Dermis blood vessel endothelial cell (primary cell): ENCODE measurements at places on chromosomes 5 and 9. TPM values are rescaled to one million over a fixed set of nuclear protein-coding genes. Genes with fewer than 3 reads are reported as not detected.
A peak's percentile ranks its signal among the peaks of the same experiment; 100 is the strongest.

GRCh38 chr5:132669966-132670882 is 3.6 kb upstream of the IL4 start:
- no peak for DNase-seq

OLFM1 gene
- 6.5 and 17.2 TPM in 2 replicates for total RNA-seq

DNA sequence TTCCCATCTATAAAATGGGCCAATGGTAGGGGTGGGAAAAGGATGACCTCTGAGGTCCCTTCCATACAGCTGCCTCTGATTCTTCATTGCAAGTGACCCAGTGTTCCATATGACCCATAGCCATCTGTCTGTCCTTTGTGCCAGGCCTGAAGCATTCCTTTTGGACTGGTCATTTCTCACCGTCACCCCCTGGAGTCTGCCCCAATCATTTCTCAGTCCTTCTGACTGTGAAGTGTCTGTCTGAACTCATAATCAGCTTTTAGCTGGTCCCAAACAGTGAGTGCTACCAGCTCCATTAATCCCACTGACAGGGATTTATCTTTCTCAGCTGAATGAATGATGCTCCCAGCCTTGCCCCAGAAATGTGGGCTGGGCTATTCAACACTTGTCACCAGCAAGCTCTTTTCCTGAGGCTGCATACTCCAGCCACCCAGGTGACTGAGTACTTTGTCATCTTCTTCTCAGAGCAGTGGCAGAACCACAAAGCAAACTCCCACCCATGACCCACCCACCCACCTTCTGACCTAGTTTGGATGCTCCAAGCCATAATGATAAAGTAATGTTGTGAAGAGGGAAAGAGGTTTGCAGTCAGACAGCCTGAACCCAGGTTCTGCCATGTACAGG is 37.4 kb downstream of the KCNIP1 start:
- no peak for DNase-seq

DNA sequence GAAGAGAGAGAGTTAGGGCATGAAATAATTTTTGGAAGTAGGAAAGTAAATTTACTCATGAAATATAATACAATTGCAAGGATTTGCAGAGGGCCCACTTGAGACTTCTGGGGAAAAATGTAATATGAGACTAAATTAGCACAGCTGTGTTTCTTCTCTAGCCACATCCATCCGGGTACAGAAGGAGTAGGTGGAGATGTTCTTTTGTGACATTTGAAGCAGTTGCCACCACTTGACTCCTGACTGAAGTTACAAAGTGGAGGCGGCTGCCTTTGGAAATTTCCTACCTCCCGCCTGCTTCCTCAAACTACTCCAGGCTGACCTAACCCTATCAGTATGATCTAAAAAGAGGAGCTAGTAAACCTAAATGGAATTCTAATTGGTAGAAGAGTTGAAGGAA is 58.1 kb upstream of the SHISAL2B start:
- no peak for DNase-seq

FAM169A gene
- total RNA-seq = 4.0 and 4.9 TPM in 2 replicates

C9orf50 gene
- not detected in 2 replicates for total RNA-seq

GRCh38 chr5:167241436-167242067 is 1049.9 kb upstream of the WWC1 start:
- no peak for DNase-seq

DNA sequence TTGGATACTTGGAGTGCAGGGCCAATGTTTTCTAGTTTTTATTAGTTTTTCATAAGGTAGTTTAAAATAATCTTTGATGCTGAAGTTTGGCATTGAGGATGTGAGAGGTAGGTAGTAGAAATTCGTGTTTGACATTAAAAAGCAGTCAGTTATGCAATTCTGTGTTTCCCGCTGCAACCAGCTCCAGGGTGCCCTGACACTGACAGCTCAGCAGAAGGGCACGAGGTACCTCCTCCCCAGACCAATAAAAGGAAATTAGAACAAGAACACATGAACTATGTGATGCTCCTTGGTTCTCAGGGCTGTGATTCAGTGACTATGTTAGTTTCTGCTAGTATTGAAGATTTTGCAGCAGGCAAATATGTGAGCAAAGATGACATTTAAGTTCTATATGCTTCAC is 40.2 kb downstream of the NSUN2 start:
- DNase-seq = no peak

DNA sequence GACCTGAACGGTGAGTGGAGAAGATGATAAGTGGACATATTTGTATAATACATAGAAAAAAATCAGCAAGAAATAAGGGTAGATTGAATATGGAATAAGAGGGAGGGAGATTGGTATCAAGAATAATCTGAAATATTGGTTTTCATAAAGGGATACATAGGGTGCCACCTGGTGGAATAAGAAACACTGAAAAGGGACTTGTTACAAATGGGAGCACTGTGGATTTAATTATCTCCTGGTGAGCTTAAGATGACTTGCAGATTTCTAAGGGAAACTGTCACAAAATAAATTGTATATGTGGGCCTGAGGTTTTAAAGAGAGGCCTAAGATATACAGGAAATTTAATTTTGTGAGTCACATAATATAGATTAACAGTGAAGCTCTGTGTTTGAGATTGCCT is 1403.5 kb upstream of the CDH18 start:
- DNase-seq = no peak

GRCh38 chr9:97938081-97938644 is at the start of gene HEMGN:
Gene HEMGN, minus strand, starts transcription at chr9:97938172. Its CDS starts 36 bp downstream, at chr9:97938136.
- no peak for DNase-seq

DNA sequence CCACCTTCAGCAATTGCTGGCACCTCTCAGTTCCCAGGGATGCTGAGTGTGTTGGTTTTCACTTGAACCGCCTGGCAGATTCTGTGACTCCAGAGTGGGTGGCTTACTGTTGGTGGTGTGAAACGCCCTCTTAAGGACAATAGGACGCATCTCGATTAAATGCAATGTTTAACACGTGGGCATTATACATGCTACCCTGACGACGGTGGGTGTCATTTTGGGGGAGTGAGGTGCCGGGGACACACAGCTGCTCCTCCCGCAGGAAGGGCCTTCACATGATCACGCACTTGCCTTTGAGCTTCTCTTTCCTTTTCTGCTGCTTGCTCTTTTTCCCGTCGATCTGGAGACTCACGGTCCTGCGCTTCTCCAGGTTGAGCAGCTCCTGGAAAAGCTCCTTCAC is 29.7 kb downstream of the DIRAS2 start:
- DNase-seq = no peak

DNA sequence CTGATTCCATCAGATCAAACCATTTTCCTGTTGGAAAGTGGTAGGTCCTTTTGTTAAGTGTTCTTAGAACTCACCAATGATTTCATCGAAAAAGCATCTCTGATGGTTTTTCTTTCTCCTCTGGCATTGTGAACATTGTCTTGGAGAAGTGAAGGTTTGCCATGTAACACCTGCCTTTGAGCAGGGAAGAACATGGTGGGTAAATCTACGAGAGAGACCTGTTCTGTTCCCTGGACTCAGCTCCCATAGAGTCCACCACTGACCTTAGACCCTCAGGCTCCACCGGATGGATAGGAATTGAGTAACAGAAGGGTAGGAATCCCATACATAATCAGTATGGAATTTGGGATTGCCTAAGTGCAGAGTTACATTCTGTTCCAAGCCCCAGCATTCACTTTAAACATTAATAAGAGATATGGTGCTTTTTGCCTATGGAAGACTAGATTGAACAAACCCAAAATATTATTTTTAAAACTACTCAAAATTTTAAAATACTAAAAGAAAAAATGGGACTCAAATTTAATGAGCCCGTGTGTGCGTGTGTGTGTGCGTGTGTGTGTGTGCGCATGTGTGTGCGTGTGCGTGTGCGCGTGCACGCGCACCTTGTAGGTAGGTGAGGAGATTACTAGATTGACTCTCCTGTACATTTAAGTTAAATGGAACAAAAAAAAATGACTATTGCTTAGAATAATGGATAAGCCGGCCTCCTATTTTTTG is 92.0 kb downstream of the C9orf152 start:
- DNase-seq = peak; percentile 46

- peak; percentile 74 for DNase-seq
Observed at GRCh38 chr9:2623288-2624050, 1.9 kb downstream of the VLDLR start.
